ENCODE measurements at places on chromosomes 7 and 10.

DNA sequence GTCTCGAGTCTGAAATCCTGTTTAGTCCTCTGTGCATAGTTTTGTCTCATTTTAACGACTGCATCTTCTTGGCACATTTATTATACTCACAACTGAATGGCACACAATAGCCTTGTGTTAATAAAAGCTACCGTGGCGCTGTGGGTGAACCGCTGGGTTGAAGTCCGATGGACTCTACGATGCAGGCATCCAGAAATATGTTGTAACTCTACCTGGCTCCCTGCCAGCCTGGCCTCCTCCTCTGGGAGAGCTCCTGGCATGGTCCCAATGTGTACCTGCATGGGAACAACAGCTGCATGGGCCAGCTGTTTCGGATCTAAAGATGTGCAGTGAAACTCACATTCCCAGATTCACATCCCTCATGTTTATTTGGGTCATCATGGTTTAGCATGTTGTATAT is 3.7 kb upstream of the DPYSL4 start:
- no peak for DNase-seq

GRCh38 chr7:28613262-28613661 is 200.9 kb downstream of the CREB5 start:
- no peak for DNase-seq

- DNase-seq, result peak; percentile 48
Measured at GRCh38 chr10:88810196-88810961, 7.8 kb downstream of the LIPM start.

DNA sequence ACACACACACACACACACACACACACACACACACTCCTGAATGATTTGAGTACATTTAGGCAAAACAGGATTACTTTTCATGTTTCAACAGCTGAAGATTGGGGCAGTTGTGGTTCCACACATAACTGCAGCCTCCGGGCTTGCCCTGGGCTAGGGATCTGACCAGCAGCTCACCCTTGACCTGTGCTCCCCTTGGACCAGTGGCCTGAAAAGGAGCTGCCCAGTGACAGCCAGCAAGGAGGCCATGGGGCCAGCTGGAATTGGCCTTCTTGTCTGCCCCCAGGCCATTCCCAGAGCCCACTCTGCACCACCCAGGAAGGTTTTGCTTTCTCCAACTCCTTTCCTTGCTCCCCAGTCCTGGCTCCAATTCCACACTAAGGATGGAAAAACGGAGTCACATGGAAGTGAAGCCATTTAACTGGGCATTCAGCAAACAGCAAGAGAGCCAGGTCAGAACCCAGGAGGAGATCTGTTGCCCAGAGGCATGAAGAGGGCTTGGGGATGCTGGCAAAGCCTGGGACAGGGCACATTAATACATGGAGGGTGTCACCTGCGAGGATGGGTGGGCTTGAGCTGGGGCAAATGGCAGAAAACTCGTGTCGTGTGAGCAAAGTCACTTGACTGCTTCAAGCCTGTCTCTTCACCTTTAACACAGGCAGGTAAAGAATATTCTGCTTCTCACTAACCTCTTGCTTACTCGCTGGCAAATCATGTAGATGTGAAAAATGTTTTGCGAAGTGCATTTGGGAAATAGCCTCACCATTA is 61.5 kb upstream of the GDF10 start:
- DNase-seq, result no peak

DNA sequence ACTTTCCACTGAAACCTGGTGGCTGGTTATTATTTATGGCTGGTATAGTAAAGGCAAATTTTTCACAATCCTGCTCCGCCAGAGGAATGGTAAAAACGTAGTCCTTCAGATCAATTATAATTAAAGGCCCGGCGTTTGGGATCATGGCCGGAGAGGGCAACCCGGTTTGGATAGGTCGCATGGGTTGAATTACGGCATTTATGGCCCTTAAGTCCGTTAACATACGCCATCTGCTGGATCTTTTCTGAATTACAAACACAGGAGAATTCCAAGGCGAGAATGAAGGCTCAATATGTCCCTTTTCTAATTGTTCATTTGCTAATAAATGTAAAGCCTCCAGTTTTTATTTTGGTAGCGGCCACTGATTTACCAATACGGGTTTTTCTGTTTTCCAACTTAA is 11.3 kb upstream of the TAS2R3 start:
- no peak for DNase-seq

GRCh38 chr7:47154791-47155190 is 427.1 kb downstream of the TNS3 start:
- DNase-seq, result no peak

DNA sequence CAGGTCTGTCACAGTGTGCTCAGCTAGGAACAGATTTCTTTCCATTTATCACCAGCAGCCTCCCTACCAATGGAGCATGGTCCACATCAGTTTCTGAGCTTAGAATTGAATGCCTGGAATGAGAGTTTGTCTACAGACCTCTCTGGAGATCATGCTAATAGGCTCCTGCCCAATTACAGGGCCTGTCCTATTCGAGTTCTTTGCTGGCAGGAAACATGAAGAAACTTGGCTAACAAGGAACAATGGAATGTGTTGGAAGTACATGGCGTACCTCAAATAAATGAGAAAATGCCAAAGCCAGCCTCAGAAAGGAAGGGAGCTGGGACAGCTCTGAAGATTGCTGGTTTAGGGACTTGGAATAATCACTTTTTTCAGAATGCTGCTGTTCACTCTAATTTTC is 186.0 kb upstream of the AKR1E2 start:
- DNase-seq, result no peak

- no peak for DNase-seq
Measured at GRCh38 chr7:84302949-84303348, 108.4 kb upstream of the SEMA3A start.

- DNase-seq, result no peak
Measured at GRCh38 chr10:79346388-79347225, 662 bp upstream of the PPIF start.

DNA sequence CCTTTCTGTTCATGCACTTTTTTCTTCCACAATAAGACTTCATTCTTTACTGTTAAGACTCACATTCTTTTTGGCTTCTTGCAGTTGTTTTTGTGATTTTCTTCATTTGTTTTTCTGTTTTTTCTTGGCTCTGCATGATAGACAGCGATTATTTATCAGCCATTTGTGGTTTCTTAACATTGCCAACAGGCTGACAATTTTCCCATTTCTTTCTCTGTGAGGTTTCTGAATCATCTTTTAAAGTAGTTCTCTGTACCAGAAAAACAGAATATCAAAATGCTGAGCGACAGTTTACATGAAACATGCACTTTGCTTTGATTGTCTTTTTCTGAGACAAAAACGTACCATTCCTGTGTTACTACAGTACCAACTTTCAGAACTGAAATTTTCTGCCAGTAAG is 334.2 kb upstream of the MAGI2 start:
- DNase-seq, result no peak

DNA sequence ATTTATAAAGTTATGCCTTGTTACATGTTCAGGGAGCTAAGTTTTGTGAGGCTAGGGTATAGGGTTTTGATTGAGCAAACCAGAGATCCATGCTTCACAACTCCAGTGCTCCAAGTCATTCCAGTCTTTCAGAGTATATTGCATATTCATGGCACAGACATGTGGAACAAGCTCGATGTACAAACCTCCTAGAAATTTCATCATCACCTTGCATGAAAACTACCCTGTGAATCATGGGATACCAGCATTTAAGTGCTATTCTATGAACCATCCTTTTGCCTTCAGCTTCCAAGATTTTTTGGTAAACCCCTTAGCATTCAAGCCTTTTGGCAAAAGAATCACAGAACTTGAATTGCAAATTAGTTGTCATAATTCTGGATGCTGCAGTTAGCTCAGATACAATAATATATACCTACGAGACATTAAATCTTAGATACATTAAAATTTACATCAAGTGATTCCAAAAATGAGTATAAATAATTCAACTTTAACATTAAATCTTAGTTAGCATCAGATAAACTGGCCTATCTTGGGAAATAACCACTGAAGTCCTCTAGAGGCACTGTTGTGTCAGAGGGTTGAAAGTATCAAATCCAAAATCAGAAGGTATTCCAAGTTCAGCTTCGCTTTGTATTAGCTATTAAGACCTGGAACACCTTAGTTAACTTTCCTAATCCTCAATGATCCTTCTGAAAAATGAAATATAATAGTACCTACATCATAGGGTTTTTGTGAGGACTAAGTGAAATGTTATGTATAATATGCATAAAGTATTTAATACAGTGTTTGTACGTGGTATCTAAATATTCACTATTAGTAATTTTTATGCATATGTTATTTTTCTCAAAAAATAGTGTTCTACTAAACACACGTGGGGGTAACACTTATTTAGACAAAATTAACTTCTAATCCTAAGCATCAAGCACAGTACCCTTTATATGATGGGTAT is 55.5 kb upstream of the CABCOCO1 start:
- no peak for DNase-seq

DNA sequence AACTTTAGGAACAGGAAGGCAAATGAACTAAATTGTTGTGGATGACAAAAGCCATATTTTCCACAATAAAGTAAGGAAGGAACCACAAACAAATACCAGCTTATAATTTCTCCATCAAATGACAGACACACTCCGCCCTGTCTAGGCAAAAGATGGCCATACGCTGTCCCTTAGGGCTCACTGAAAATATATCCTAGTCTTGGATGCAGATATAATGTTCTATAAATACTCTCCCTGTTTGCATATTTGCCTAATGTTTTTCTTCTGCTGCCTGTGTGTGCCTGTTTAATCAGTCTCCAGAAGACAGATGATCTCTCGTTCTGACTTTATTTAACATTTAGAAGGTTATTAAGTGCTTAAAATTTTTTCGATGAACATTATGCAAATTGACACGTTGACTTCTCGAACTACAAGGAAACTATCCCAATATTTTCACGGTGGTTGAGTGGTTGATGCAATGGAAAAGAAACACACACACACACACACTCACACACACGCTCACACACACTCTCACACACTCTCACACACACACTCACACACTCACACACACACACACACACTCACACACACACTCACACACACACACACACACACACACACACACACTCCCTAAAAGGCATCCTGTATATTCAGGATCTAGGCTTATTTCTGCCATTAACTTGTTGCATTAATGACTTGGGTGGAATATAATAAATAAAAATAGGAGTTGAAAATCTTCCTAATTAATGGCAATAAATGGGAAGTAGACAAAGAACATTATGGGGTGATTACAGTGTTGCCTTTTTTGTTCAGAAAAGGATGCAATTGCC is 297.1 kb downstream of the PRPF18 start:
- DNase-seq, result no peak

DNA sequence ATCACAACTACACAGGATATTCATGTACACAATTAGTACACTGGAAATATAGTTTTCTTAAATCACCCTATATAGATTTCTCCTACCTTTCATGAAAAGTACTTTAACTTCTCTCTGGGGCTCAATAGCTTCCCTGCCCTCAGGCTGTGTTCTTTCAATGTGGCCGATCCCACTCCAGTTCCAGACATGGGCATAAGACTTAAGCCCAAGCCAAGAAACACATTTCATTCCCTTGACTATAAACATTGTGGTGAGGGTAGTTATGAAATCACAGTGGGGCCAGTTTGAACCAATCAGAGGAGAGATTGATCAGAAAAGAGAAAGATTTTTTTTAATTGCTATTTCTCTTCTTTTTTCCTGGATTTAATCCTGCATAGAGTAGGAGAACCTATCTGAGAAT is 904.6 kb upstream of the SORCS1 start:
- DNase-seq, result no peak

- DNase-seq, result peak; percentile 12
Measured at GRCh38 chr10:92712016-92712889, 22.5 kb downstream of the HHEX start.

DNA sequence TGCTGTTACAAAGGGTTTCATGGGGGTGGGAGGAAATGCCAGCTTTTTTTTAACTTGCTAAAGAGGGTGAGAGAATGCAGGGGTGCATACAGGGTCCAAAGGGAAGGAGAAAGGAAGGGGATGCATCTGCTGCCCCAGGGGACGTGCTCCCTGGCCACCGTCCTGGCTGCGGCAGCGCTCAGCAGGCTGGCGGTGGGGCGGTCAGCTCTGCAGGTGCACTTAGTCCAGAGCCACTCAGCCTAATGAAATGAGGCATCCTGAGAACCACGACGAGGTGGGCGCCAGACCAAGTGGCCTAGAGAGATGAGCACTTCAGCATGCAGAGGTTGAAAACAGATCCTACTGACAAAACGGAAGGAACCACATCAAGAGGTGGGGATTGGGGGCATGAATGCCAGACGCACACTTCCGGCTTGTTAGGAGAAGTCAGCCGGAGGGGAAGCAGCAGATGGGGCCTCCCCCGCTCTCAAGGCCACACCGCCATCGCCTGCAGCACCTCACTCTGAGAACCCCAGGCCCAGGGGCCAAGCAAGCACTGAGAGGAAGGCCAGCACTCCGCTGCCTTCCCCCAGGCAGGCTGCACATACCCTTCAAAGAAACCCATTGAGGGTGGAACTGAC is 94.5 kb downstream of the MAD1L1 start:
- DNase-seq, result no peak

DNA sequence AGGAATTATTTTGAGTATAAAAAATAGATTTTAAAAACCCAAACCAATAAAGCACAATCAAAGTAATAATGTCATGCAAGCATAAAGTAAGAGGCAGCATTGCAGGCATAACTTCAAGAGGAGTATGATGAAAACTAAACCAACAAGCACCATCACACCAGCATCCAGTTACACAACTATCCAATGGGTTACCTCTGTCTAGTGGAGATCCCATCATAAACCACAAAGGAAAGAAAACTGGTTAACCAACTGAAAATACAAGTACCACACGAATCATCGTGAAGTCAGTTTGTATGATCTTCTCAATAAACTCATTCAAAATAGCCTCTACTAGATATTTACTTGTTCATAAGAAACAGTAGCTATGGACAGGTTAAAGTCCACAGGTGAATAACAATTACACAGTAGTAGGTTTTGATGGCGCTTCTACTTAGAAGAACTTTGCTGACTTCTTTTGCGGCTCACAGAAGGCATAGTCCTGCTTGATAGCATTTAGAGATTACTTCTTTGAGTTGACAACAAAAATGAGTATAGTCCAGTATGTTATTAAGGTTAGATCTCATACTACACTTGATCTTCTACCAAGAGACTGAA is 116.6 kb downstream of the MICU1 start:
- no peak for DNase-seq

DNA sequence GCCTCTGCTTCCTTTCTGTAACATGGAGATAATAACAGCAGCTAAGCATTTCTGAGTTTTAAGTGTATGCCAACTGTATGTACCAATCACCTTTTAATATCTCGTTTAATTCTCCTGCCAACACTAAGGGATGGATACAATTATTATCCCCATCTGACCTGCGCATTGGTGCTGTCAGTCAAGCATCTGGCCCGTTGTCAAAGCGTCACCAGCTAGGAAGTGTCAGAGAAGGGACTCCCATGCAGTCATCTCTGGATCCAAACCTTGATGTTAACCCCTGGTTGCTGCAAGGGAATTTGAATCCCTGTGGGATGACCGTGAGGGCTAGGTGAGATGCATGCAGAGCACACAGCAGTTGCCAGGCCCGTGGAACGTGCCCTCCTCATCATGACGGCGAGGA is 506.8 kb downstream of the SDK1 start:
- no peak for DNase-seq
